ENCODE measurements at places on chromosomes 12 and 14. TPM values are rescaled to one million over a fixed set of nuclear protein-coding genes. Genes with fewer than 3 reads are reported as not detected.
A peak's percentile ranks its signal among the peaks of the same experiment; 100 is the strongest.

GRCh38 chr12:48192861-48193260 is 9.4 kb downstream of the CCDC184 start:
- DNase-seq = no peak

GRCh38 chr12:68491204-68491960 is 119.3 kb upstream of the RAP1B start:
- DNase-seq = no peak

DNA sequence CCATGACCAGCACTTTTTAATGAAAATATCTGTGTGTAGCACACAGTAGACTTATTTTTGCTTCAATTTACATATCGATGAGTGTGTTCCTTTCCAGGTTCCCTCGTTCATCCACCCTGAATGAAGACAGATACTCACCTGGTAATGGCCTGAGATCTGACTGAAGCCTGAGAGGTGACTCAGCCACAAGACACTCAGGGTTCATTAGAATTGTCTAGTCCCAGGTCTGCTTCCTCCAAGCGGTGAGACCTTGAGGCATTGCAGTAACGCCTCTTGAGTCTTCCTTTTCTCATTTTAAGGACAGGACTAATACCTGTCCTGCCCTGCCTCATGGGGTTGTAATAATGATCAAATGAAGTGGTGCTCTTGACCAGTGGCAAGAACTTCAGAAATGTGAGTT is 11.5 kb upstream of the KCNK13 start:
- DNase-seq = no peak

- DNase-seq = no peak
Measured at GRCh38 chr14:93940437-93940836, 13.3 kb downstream of the FAM181A start.

DNA sequence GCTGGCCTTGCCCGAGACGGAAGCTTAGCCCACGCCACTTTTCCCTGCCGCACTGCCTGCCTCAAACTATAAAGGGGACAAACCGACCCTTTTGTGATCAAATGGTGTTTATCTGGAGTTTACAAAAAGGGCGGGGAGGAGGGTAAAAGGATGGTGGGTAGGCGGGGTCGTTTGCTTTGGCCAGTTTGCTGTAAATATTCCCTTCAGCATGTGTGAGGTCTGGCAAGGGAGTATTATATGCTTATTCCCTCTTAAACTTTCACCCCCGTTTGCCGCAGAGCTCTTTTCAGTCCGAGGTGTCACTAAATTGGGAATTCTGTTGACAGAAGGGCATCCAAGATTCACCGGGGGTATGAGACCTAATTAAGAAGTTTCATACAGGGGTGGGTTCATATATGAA is 3.8 kb upstream of the TBX3 start:
- DNase-seq = no peak

DNA sequence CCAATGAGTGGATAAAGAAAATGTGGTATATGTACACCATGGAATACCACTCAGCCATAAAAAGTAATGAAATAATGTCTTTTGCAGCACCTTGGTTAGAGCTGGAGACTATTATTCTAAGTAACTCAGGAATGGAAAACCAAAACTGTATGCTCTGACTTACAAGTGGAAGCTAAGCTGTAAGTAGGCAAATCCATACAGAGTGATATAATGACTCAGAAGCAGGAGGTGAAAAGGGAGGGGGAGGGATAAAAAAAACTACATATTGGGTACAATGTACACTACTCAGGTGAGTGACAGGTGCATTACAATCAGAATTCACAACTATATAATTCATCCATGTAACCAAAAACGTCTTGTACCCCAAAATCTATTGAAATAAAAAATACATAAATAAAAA is 15.1 kb upstream of the CLEC1A start:
- DNase-seq = no peak

- DNase-seq = no peak
Measured at GRCh38 chr12:95738024-95738611, 52.4 kb downstream of the NTN4 start.

DNA sequence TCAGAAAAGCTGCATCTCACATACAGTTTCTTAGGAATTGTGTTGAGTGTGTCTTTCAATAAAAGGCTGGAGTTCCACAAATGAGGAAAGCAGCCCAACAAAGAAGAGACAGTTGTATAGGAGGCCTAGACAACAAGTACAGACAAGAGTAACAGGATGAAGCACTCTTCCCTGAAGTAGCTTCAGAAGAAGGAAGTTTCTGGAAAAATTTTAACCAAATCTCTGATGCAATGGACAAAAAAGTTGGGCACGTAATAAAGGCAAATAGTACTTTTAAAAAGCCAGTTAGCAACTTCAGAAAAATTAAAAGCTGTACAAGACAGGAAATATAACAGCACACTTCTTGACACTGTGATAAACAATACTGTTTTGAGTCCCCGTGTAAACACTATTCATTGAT is 134.1 kb upstream of the PLEKHG7 start:
- DNase-seq = no peak

- DNase-seq = no peak
Measured at GRCh38 chr14:91245029-91245428, 525 bp upstream of the GPR68 start.

GRCh38 chr14:103204852-103205540 is 81.7 kb downstream of the TNFAIP2 start:
- no peak for DNase-seq

- DNase-seq = no peak
Measured at GRCh38 chr14:23365036-23365731, at the start of gene EFS. TSS of gene EFS (minus strand) at chr14:23365172. CDS start at chr14:23365025, 147 bp downstream.

- peak; percentile 10 for DNase-seq
Measured at GRCh38 chr12:4526923-4527546, 11.7 kb upstream of the RAD51AP1 start.

DNA sequence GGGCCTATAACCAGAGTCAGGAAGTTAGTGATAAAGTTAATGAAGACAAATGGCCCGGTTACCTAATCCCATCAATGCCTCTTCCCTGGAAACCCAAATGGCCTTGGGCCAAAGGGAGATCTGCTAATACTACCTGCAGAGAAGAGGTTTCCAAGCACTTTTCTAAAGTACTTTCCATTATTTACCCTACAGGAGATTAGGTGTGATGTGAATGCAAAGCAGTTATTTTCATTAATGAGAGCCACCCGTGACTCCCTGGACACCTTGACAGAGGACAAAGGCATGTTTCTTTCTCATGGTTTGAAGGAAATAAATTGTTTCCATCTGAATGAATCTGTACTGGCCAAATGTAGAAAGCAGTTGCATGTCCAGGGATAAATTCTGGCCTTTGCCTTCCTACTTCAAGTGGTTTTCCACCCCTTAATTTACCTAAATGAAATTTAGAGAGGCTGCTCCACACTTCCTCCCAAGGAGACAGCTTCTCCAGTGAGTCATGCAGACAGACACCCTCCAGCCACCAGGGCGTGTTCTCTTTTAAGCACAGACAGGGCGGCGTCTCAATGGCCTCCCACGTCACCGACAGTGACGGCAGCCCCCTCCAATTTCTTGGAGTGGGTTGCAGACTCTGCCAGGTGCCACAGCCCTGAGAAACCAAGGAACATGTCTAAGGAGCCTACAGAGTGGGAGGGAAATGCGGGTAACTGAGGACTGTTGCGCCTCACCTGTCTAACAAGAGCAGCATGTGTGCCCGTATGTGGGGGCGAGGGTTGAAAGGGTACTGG is 43.9 kb upstream of the GNPNAT1 start:
- DNase-seq = no peak

GRCh38 chr12:108777156-108777555 is 45.8 kb upstream of the CORO1C start:
- DNase-seq = no peak

DNA sequence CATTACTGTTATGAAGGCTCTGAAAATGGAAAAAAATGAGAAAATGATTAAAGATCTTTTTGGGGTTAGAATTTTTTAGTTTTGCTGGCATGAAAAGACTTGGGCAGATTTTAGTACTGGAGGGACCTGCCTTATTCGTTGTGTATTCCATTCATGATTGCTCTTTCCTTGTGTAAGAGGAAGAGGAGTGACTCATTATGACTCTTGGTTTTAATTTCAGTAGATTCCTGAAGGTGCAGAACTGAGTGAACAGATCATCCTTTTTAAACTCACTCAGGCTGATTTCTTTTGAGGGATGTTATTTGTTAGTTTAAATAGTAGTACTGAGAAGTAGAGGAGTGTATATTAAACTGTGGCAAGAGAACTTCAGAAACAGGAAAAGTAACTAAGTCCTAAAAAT is 41.6 kb downstream of the AKAP6 start:
- DNase-seq = no peak

DNA sequence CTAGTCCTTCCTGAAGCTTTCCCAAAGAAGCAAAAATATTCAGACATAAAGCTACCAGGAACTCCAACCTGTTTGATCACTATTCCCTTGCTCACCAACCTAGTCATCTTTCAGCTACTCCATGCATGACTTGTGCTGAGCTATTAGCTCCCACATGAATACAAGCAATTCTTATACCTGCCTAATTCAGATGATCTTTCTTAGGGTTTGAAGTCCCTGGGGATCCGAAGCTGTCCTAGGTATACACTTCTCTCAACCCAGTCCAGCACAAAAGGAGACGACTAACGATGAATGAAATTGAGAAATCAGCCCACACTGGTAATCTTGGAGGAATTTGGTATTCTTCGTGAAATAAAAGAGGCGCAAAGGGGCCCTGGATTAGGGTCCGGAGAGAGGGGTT is 631 bp upstream of the PTGR2 start:
- no peak for DNase-seq

GRCh38 chr14:73472185-73473114 is 14.1 kb upstream of the NUMB start:
- no peak for DNase-seq

DNA sequence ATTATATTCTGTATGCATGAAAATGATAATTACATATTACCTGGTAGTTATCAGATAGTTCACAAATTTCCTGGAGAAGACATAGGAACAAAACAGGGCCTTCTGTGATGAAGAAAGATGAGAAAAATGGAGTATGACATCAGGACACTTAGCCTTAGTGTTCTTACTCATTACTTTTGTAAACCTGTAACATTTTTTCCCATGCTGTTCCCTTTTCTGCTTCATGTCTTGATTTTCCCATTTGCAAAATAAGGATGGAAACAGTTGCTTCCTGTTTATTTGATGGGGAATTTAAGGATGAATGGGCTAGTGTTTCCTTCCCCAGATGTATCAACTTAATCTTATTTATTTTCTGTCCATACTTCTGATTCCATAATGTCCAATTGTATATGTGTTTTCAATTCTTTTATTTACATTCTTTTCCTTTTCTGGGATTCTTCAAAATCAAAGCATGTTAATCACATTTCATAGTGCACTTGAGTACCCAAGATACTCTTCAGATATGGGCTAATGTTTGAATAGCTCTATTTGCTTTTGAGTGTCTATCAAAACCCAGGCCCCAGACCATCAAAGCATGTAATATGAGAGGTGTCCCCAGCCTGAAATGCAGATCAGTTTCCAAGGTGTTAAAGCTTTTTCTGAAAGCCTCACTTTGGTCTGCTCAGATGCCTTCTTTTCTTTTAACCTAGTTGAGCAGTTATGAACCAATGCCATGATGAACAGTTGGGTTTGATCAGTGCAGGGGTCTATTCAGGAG is 260.5 kb downstream of the RAD51B start:
- DNase-seq = no peak

- DNase-seq = no peak
Measured at GRCh38 chr14:75254901-75255584, 23.6 kb upstream of the FOS start.

- DNase-seq = no peak
Measured at GRCh38 chr12:122235741-122236140, 9.9 kb upstream of the DIABLO start.

DNA sequence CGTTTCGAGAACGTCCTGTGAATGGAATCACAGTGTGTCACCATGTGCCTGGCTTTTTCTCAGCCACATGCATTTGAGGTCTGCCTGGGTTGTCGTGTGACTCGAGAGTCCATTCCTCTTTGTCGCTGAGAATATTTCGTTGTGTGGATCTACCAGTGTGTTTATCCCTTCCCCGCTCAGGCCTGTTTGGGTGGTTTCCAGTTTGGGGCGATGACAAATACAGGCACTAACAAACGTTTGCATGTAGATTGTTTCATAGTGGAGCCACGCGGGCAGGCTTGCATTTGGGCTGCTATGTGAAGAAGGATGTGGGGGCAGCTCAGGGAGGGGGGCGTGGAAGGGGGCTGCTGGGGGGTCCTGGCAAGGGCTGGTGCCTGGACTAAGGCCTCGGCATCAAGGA is 14.1 kb downstream of the RIN3 start:
- no peak for DNase-seq

GRCh38 chr12:66829660-66830325 is 150.9 kb upstream of the GRIP1 start:
- no peak for DNase-seq

- DNase-seq = no peak
Measured at GRCh38 chr14:74583689-74584434, 28.2 kb downstream of the LTBP2 start.

DNA sequence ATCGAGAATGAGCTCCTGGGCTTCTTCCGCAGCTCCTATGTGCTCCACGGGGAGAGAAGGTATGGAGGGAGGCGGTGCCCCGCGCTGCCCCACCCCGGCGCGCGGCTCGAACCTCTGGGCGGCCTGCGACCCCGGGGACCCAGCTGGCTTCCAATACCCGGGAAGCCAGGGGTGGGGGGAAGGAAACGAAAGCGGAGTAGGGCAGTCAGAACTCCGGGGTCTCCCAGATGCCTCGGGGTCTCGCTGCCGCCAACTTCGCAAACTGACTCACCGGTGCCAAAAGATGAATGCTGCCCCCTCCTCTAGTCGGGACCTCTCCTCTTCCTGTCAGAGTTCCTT is 1.3 kb downstream of the TRHDE start:
- DNase-seq = no peak

GRCh38 chr14:36857842-36858445 is 196.3 kb downstream of the PAX9 start:
- no peak for DNase-seq

ADAMTS20 gene
- polyA plus RNA-seq = 0.45 TPM

PLEKHD1 gene
- 1.4 TPM for polyA plus RNA-seq

RNASE7 gene
- 0.12 TPM for polyA plus RNA-seq

CLEC4A gene
- polyA plus RNA-seq = 3.7 TPM

IKZF4 gene
- polyA plus RNA-seq = 25.2 TPM

PTGER2 gene
- 3.4 TPM for polyA plus RNA-seq

AQP2 gene
- polyA plus RNA-seq = 0.47 TPM

ACSM4 gene
- 0.12 TPM for polyA plus RNA-seq

VPS33A gene
- 23.2 TPM for polyA plus RNA-seq

GARIN6 gene
- not detected for polyA plus RNA-seq

ZFC3H1 gene
- polyA plus RNA-seq = 60.1 TPM

C12orf50 gene
- 0.53 TPM for polyA plus RNA-seq

CAPZA3 gene
- polyA plus RNA-seq = not detected

CD27 gene
- 3.0 TPM for polyA plus RNA-seq

Measured in spinal cord (tissue), 10 donors.